Chondrocyte (in vitro differentiated cells): ENCODE measurements at places on chromosomes 1 and 21. TPM values are rescaled to one million over a fixed set of nuclear protein-coding genes. Genes with fewer than 3 reads are reported as not detected.

ZNF691 gene
- 5.5 to 7.6 TPM (median 7.4 TPM) in 3 replicates for total RNA-seq

FALEC gene
- total RNA-seq, result 1.2 TPM in 1 of 3 replicates, not detected in the others

GRCh38 chr1:224510880-224511645, 76.5 kb upstream of the WDR26 start:
- DNase-seq, result no peak

- no peak for DNase-seq
Measured at GRCh38 chr1:166026555-166026954, 140.2 kb downstream of the FAM78B start.

DNA sequence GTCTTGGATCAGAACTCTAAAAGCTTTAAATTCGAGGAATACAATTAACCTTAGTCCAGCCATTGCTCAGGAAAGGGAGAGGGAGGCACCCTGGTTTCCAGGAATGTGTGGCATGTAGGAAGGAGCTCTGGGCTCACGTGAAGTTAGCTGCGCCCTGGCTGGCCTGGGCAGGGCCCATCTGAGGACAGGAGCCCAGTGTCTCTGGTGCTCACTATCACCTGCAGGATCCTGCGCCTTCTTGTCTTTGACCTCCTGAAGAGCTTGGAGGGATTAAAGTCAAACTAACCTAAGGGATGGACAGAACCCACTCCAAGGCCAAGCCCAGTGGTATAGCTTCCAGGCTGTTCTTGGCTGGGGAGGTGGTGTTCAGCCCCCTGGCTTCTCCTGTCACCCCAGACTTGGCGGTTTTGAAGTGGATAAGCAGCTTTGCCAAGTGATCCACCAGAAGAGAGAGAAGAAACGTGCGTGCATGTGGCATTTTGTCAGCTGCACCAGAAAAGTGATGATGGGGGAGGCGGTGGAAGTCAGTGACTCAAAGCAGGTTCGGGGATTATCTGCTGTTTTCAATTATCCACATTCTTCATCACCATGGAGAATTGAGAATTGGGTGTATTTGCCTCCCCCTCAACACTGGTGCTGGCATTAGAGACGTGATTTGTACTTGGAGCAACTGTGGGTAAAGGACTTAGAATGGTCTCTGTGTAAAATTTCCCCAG, 11.9 kb upstream of the KCNN3 start:
- DNase-seq, result no peak
